ENCODE measurements at places on chromosomes 12 and 14.

GRCh38 chr12:42450248-42450647 lies 124.3 kb downstream of the PPHLN1 start:
- no peak for DNase-seq

- no peak for DNase-seq
Observed at GRCh38 chr14:52072266-52072780, 3.5 kb upstream of the NID2 start.

GRCh38 chr14:104749111-104749649 lies 3.8 kb upstream of the SIVA1 start:
- DNase-seq, result no peak

DNA sequence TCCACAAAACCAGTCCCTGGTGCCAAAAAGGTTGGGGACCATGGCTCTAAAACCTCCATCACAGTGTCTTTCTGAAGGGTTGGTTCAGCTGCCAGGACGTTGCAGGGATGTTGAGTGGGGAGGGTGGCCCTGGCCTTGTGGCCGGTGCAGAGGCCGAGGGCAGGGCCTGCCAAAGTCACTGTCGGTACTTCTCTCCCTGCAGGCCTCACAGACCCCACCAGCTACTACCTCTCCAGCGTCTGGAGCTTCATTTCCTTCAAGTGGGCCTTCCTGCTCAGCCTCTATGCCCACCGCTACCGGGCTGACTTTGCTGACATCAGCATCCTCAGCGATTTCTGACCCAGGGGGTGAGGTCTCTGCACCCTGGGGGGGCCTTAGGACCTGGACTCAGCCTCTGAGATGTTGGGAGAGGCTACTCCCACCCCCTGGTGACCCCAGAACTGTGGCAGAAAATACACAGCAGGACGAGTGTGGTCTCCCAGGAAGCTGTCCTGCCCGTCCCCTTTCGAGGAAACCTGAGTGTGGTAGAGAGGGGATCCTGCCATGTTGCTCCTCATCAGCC lies 7.0 kb downstream of the SLC48A1 start:
- DNase-seq, result no peak

DNA sequence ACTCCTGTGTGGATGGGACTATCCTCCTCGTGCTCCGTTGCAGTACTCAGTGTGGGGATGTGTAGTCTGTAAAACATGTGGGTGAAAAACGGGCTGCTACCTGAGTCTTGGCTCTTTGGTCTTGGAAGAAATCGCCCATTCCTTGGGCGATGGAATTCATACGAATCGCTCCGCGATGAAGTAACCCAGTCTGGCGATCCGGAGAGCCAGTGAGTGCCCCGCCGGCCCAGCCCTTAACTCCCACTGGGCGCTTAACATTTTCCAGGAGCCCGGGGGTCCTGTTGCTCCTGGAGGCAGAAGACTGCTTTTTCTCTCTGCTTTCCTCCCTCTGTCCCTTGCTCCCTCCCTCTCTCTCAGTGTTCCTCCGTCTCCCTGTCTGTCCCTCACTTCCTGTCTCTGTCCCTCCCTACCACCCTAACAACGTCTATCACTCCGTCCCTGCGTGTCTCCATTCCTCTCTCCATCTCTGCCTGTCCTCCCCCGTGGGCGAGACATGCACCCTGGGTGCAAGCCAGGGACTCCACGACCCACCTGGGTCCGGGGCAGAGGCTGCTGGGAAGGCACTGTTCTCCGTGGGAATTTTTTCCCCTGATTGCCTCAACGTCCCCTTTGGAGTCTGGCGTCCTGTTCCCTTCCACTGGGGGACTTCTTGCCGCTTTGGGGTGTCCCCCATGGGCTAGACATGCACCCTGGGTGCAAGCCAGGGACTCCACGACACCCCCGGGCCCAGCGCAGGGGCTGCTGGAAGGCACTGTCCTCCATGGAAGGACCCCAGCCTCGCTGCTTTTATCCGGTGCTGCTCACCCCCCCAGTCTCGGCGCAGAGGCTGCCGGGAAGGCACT lies 188.6 kb downstream of the ALG10 start:
- no peak for DNase-seq

DNA sequence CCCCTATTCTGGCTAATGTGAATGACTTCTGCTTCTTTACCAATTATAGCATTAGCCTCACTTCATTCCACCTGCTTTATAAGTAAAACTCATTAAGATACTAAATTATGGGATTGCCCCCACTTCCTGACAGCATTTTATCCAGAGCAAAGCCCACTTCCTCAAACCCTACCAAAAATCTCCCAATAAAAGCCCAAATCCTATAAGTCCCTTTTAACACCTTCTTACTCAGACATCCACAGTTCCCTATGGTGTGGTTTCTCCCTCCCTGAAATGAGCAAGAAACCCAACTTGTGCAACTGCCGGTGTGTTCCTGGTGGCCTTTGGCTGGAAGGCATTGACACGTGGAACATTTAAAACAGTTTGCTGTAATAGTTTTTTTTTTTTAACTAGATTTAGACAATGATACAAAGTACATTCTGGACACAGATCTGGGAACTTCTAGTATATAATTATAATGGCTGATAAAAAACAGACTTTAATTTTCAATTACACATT lies 53.1 kb downstream of the BRMS1L start:
- DNase-seq, result no peak

DNA sequence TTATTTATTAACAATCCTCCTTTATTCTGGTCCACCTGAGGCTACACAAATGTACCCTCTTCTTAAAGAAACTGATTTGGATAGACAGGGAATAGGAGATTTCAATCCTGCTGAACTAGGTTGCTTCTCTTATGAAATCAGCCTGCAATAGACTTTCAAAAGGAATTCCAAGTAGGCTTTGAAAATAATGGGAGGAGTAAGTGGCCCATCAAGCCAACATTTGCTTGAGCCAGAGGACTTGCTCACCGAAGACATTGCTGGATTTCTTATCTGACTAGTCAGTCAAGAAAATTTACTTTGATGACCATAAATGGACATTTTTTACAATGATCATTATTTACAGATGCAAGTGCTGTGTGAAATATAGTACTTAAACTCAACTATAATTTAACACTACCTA lies 82.8 kb upstream of the RASSF8 start:
- DNase-seq, result no peak

- peak; percentile 23 for DNase-seq
Observed at GRCh38 chr12:57803319-57803893, 15.1 kb downstream of the AVIL start.

DNA sequence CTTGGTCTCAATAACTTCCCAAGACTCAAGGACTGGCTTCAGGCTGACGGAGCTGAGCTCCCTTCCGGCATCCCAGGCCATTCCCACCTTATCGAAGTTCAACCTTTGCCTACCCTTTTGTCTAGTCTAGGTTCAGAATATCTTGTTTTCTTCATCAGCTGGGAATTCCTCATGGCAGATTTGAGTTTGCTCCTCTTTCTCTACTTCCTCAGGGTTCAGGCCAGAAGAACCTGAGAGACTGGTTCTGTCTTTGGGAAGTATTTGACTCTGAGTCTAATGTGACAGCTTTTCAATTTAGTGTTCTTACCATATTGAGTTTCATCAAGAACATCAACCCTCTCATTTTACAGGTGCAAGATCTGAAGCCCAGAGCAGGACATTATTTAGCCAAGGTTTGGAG lies 2.1 kb downstream of the BIN2 start:
- no peak for DNase-seq

GRCh38 chr12:112308161-112308560 lies 74.1 kb downstream of the HECTD4 start:
- no peak for DNase-seq

GRCh38 chr12:45468751-45469615 lies 253.1 kb downstream of the ANO6 start:
- no peak for DNase-seq

DNA sequence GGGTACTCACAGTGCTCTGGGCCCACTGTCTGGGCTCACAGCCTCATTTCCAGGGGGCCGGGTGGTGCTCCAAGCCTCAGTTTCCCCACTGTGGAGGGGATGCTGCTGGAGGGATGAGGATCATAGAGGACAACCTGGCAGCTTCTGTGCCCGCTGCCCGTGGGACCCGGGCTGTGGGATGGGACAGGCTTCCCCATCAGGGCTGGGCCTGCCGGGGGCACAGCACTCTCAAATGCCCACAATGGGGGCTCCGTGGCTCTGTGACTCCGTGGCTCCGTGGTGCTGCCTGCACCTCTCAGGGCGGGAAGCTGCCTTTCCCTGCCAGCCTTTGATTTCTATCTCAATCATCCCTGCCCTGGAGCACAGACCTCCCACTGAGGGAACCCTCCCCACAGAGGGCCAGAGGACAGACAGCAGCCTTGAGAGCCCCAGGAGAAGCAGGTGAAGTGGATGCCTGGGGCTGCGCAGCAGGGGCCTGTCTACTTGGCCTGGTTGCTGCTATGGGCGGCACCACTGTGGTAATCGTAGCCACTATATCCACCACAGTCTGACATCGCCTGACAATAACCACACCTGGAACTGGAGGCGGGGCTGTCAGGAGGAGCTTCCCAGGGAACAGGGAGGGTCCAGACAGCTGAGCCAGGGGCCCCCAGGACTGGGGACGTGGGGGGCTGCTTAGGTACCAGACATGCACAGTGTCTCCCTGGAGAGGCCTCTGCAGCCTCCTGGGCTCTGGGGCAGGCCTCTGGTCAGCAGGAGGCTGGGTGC lies 375.9 kb downstream of the TMEM121 start:
- DNase-seq, result no peak

DNA sequence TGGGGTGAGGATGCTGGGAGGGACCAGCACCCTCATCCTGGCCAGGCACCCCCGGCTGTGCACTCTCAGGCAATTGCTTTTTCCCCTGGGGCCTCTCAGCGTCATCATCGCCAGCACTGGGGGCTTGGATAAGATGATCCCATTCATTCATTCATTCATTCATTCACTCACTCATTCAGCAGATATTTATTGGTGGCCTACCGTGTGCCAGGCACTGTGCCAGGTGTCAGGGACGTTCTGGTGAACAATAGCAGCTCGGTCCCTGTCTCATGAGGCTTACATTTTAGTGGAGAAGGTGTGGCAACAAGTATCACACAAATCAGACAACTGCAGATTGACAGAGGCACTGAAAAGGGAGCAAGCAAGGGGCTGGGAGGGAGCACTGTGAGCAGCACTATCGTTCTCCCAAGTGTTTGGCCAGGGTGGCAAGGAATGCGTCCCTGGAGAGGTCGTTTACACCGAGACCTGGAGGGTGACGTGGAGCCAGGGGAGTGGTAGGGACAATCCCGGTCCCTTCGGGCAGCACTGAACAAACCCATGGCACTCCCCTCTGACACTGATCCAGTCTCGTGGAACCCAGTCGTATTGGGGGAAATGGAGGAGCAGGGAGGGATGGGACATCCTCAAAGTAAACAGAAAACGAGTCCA lies 124.1 kb downstream of the PAPOLA start:
- no peak for DNase-seq

- no peak for DNase-seq
Observed at GRCh38 chr12:59164991-59165718, 244.9 kb upstream of the LRIG3 start.

DNA sequence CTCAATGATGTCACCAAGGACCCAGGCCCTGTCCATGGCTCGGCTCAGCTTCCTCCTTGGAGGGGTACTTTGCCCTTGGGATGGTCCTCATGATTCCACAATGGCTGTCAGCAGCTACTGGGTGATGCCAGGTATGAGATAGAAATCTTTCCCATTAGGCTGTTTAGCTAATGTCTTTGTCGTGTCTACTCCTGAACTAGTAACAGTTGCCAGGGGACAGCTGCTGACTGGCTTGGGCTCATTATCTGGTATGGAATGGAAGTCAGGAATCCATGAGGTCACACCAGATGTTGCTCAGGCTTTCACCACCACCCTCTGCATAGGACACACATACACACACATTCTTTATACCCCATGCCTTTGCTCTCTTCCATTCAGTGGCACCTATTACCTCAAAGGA lies 9.2 kb downstream of the PRPH start:
- DNase-seq, result no peak

DNA sequence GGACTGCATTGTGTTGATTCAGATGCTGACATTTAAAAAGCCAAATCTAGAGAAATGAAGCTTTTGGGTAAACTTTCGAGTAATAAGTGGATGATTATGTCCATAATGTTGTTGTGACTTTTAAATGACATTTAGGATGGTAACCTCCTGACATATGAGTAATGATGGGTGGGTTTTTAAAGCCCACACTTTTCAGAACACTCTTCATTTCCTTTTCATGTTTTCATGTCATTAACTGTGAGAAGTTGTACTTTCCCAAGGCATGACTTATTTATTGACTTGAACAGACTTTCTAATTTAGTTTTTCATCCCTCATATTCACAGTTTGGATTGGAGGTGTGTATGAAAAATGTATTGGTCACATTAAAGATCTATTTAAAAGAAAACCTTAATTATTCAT lies 35.5 kb downstream of the RGS6 start:
- no peak for DNase-seq

DNA sequence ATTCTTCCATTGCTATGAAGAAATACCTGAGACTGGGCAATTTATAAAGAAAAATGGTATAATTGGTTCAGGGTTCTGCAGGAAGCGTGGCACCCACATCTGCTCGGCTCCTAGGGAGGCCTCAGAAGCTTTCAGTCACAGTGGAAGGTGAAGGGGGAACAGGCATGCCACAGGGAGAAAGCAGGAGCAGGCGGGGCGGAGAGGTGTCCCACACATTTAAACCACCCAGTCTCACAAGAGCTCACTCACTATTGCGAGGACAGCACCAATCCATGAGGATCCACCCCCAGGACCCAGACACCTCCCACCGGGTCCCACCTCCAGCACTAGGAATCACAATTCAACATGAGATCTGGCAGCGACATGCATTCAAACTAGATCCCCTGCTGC lies 56.0 kb upstream of the C14orf180 start:
- DNase-seq, result no peak

DNA sequence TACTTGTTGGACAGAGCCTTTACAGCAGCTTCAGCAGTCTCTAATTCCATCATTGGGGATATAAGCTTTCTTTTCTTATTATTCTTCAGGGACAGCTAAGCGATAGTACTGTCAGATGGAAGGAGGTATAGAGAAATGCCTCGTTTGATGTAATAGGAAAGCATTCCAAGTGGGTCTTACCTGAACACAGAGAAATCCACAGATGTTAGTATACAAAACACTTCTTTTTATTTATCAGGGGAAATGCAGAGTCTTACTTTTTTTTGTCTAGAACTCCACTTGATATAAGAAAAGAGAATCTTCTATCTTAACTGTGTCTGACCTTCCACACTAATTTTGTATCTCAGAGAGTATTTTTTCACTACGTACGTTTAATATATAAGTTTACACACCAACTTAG lies 1.9 kb downstream of the SYT1 start:
- DNase-seq, result no peak

GRCh38 chr14:94110552-94111181 lies at the start of gene IFI27:
Gene IFI27 (plus strand): TSS chr14:94110736.
- DNase-seq, result no peak

DNA sequence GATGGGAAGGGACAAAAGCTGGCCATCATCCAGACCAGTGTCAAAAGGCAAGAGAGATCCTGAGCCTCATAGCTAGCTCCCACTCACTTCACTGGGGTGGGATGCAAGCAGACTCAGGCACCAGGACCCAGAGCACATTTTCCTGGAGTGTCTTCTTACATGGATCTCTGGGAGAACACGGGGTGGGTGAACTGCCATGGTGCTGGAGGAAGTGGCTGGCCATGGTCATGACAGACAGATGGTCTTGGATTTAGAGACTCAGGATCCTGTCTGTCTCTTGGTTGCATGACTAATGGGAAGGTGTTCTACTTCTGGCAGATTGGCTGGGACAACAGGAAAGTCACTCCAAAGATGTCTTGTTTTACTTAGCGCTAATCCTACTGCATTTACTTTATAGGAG lies 311.5 kb downstream of the ATP23 start:
- no peak for DNase-seq
